ENCODE measurements at places on chromosomes 1 and 21.

- H3K27me3 ChIP-seq: no peaks in the 10 kb centered on the region
- peaks cover 38% of the 10 kb centered on the region for H3K4me1 ChIP-seq
- DNase-seq: no peak
- peak overlapping the region; percentile 90 for H3K27ac ChIP-seq
Measured at GRCh38 chr1:153921803-153922075, 1.0 kb downstream of the GATAD2B start.

GRCh38 chr1:8082945-8083344 lies 56.8 kb upstream of the ERRFI1 start:
- H3K27ac ChIP-seq: no peak overlapping the region
- no peaks in the 10 kb centered on the region for H3K27me3 ChIP-seq
- peaks cover 22% of the 10 kb centered on the region for H3K4me1 ChIP-seq
- H3K4me3 ChIP-seq: no peak overlapping the region
- no peak for DNase-seq

- no peak overlapping the region for H3K4me3 ChIP-seq
- peaks cover 37% of the 10 kb centered on the region for H3K4me1 ChIP-seq
- no peak overlapping the region for H3K27ac ChIP-seq
Measured at GRCh38 chr1:85220756-85221201, 20.0 kb upstream of the SYDE2 start.

GRCh38 chr1:218953386-218953785 lies 220.3 kb upstream of the LYPLAL1 start:
- no peak overlapping the region for H3K27ac ChIP-seq
- H3K4me1 ChIP-seq: no peaks in the 10 kb centered on the region
- DNase-seq: no peak
- no peaks in the 10 kb centered on the region for H3K27me3 ChIP-seq
- no peak overlapping the region for H3K4me3 ChIP-seq

DNA sequence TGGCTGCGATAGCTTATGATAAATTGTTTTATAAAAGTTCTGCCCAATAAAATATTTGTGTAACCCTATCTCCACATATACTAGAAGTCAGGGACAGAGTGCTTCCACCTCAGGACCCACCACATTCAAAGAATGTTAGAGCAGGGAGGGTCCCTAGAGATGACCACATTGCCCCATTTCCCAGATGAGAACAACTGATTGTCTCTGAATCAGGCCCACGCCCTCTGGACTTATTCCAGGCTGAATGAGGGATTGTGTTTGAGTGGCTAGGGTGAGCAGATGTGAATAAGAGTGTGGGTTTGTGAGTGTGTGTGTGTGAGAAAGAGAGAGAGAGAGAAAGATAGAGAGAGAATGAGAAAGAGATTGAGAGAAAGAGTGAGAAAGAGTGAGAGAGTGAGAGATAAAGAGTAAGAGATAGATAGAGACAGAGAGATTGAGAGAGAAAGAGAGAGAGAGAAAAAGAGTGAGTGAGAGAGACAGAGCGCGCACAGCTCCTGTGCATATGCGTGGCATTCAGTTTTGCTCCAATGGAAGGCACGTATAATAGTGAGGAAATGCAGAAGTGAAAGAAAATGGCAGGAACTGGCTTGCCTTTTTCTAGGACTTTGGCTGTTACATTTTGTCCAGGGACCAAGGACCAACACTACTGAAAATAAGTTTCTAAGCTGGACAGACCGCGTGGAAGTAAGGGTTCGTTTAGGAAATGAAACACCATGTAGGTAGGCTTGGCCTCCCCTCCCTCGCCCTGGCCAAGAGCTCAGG lies 94.1 kb downstream of the ABCA4 start:
- H3K4me1 ChIP-seq: no peaks in the 10 kb centered on the region
- no peak overlapping the region for H3K4me3 ChIP-seq
- no peak for DNase-seq
- H3K27ac ChIP-seq: no peak overlapping the region

- H3K4me3 ChIP-seq: no peak overlapping the region
- DNase-seq: no peak
- no peak overlapping the region for H3K27ac ChIP-seq
- no peaks in the 10 kb centered on the region for H3K4me1 ChIP-seq
- H3K36me3 ChIP-seq: peaks cover 3% of the 10 kb centered on the region
Measured at GRCh38 chr1:219202567-219202966, 28.9 kb downstream of the LYPLAL1 start.

Data from body of pancreas (tissue), 4 donors.